Stimulated activated CD4-positive, alpha-beta T cell treated with anti-CD3 and anti-CD28 coated beads, Interleukin-2, amount 100 ng/mL, for 24 hours (primary cell): ENCODE measurements at places on chromosomes 12 and 14.

- DNase-seq: no peak
These were observed 190.4 kb upstream of the FAR2 start for GRCh38 chr12:28958553-28959195.

DNA sequence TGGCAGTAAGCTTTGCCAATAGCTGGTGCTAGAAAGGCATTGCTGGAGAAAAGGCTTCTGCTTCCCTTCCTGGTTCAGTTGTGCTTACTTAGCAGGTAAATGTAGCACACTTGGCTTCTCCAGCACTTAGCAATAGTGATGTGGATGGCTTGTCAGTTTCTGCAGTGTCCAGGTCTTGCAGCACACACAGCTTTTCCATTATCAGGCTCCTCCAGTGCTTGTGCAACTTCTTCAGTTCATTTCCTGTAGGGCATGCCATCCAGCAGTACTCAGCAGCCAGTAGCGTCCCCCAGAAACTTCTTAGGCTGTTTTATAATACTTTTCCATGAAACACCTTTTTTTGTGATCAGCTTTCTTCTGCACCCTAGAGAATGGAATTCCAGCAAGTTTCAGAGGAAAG lies 154.6 kb downstream of the SLC6A15 start:
- DNase-seq: no peak

GRCh38 chr12:39815746-39816145 lies 196.1 kb upstream of the ABCD2 start:
- no peak for DNase-seq

DNA sequence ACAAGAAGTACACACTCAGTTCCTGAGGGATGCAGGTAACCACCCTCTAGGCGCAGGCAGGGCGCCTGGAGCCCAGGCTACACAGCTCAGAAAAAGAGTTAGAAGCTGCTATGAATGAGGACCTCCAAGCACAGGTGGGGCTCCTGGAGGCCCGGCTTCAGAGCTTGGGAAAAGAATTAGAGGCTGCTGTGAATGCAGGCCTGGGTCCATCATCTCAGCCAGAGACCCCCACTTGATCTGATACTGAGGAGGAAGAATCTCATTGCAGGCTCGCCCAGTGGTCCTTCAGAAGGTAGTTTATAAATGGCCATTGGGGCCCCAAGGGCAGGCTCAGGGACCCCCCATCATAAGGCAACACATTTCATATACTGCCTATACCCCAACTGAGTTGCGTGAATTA lies 556.4 kb downstream of the SLC6A15 start:
- no peak for DNase-seq

DNA sequence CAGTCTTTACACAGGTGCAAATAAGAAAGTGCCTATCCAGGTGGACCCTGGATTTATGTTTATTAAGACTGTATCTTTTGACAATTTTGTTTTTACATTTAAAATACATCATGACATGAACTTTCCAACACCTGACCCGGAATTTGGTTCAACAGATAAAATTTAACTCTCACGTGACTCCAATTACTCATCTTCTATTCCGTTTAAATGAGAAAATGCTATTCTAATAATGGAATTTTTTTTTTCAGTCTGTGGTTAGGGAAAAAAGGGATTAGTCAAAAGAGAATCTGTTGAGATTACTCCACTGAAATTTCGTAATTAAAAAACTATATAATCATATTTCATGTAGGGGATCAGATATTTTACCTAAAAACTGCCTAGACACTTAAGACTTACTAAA lies 11.1 kb downstream of the VPS37B start:
- DNase-seq: no peak

- no peak for DNase-seq
These were observed 22.4 kb upstream of the CLEC2D start for GRCh38 chr12:9646794-9647781.

DNA sequence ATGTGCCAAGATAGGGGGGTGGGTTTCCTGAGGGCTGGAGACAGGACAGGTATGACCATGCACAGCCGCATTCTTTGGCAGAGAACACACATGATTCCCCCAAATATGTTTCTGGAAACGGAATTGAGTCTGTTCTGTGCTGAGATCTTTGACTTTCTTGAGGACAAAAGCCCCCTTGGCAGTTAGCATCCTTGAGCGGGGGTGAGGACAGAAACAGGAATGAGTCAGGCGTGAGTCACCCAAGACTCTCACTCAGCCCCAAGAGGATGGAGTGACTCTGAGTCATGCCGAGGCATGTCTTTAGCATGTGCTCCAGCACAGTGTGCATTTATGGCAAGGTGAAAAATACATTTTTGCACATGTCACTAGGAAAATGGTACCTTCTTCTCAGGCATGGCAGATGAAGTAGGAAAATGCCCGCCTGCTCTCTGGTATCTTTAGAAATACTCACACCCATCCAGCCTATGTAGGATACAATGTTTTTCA lies 52.1 kb downstream of the DAD1 start:
- peak; percentile 87 for DNase-seq

- no peak for DNase-seq
These were observed 190.2 kb upstream of the AMIGO2 start for GRCh38 chr12:47269916-47270315.

GRCh38 chr14:79363291-79363690 lies 848.0 kb downstream of the DIO2 start:
- no peak for DNase-seq

- no peak for DNase-seq
These were observed 16.0 kb upstream of the EVL start for GRCh38 chr14:100049220-100049619.

DNA sequence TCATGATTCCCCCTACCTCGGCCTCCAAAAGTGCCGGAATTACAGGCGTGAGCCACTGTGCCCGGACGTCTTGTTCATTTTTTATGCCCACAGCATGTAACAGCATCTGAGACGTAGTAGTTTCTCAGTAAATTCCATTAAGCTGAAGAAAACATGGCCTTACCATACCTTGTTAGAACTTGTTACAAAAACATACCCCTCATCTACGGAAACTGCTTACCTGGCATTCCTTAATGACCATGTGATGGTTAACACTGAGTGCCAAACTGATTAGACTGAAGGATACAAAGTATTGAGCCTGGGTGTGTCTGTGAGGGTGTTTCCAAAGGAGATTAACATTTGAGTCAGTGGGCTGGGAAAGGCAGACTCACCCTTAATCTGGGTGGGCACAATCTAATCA lies 186.8 kb downstream of the CEP128 start:
- DNase-seq: no peak

- no peak for DNase-seq
These were observed 85.5 kb downstream of the PRICKLE1 start for GRCh38 chr12:42504049-42504448.

GRCh38 chr12:114408886-114409851 lies 3.2 kb upstream of the TBX5 start:
- no peak for DNase-seq
